ENCODE measurements at places on chromosomes 16 and 17. TPM values are rescaled to one million over a fixed set of nuclear protein-coding genes. Genes with fewer than 3 reads are reported as not detected.

Gene NUDT7
- total RNA-seq: 6.2 TPM

Gene DOC2A
- not detected for total RNA-seq

Gene ZPBP2
- not detected for total RNA-seq

Gene DEXI
- total RNA-seq: 52.9 TPM

Gene C1QTNF1
- 283 TPM for total RNA-seq
